ENCODE measurements at places on chromosomes 5 and 9.

GRCh38 chr5:14655146-14655741 lies 9.3 kb upstream of the OTULIN start:
- no peak for DNase-seq

DNA sequence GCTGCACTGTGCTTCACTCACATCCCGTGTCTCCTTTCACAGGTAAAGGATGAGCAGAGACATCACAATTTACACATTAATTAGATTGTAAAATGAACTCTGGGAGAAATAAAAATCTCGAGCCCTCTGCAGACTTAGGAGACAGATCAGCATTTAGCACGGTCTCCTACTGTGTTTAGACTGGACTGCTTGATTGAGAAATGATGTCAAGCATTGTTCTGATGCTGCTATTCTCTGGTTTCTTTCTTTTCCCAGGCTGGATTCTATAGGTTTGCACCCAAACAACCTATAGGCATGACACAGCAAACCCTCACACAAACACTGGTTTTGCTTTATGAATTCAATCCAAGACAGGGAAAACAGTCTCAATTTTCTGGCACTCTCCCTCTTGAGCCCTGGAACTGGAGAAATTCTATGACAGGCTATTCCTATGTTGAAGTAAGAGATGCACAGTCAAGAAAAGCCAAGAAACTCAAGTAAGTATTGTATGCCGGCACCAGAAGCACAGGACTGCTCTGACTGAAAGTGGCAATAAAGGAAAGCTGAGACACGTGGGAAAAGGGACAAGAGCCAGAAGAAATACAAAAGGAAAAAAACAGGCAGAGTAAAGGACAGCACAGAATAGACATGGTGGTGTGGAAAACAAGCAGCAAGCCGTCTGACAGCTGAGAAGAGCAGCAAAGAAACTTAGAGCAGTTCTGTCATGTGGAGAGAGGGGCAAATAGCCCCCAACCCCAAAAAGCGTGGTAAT lies 24.8 kb upstream of the ERAP2 start:
- DNase-seq, result no peak

- no peak for DNase-seq
These were observed 1.1 kb upstream of the OTULINL start for GRCh38 chr5:14580398-14581034.

GRCh38 chr9:127751269-127752054 lies 16.4 kb upstream of the TOR2A start:
- no peak for DNase-seq

- no peak for DNase-seq
These were observed 187.3 kb downstream of the DIRAS2 start for GRCh38 chr9:90455316-90455715.

DNA sequence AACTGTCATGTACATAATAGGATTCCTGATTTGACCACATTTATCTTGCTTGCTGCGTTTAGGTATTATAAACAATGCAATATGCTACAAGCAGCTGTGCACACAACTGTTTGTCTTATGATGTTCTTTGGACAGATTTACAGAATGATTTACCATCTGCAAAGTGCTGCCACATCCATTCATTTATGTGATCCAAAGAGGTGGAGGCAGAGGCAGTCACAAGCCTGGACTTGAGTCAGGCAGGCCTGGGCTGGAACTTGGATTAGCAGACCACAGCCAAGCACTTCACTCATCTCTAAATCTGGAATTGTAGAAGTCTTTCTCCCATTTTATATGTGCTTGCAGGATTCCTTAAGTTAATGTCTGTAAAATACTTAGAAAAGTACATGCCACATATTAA lies 149.0 kb downstream of the INSYN2B start:
- DNase-seq, result no peak

- no peak for DNase-seq
These were observed 84.7 kb upstream of the BRINP1 start for GRCh38 chr9:119453980-119454379.

GRCh38 chr9:8680157-8680556 lies 880.6 kb upstream of the DMAC1 start:
- DNase-seq, result no peak

- DNase-seq, result no peak
These were observed 90.4 kb downstream of the CARTPT start for GRCh38 chr5:71809446-71809845.

DNA sequence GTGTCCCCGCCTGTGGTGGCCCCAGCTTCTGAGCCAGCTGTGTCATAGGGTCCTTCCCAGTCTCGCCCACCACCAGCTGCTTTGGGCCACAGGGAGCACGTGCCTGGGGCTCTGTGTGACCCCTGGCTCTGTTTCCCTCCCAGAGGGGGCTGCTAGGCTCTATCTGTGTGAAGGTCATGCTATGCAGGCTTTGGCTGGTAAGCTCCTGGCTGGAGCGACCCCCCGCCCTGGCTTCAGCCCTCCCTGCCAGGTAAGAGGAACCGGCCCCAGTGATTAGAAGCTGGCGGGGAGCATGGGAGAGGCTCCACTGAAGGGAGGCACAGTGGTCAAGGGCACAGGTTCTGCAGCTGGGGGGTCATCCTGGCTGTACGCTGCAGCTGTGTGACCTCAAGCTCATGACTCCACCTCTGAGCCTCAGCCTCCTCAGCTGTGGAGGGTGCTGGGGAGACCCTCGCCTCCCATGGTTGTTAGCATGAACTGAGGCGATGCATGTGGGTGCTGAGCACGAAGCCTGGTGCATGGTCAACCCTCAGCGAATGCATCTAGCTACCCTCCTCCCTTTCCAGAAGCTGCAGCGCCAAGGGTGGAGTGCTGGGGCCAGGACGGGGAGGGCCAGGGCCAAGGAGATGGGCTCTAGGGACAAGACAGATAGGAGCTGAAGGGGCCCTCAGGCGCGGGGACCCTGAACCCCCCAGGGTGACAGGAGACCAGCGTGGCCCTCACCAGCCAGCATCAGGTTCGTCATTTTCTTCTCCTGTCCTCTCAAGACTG lies 163.8 kb upstream of the MVB12B start:
- DNase-seq, result no peak

DNA sequence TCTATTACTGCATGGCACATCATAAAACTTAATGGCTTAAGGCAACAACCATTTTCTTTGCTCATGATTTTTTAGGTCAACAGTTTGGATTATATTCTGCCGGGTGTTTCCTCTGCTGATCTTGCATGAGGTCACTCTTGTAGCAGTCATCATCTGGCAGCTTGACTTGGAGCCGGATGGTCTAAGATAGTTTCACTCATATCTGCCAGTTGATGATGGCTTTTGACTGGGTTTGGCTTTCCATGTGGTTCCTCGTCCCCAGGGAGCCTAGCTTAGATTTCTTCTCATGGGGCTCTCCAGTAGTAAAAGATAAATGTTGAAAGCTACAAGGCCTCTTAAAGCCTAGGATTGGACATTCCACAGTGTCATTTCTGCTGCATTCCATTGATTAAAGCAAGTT lies 27.4 kb downstream of the LNPEP start:
- no peak for DNase-seq

GRCh38 chr5:135535820-135536801 lies at the start of gene NEUROG1:
NEUROG1 (minus strand) TSS chr5:135535964; CDS start chr5:135535690, 274 bp downstream.
- DNase-seq, result peak; percentile 4

- no peak for DNase-seq
These were observed 142.4 kb upstream of the TLR4 start for GRCh38 chr9:117561761-117562160.

DNA sequence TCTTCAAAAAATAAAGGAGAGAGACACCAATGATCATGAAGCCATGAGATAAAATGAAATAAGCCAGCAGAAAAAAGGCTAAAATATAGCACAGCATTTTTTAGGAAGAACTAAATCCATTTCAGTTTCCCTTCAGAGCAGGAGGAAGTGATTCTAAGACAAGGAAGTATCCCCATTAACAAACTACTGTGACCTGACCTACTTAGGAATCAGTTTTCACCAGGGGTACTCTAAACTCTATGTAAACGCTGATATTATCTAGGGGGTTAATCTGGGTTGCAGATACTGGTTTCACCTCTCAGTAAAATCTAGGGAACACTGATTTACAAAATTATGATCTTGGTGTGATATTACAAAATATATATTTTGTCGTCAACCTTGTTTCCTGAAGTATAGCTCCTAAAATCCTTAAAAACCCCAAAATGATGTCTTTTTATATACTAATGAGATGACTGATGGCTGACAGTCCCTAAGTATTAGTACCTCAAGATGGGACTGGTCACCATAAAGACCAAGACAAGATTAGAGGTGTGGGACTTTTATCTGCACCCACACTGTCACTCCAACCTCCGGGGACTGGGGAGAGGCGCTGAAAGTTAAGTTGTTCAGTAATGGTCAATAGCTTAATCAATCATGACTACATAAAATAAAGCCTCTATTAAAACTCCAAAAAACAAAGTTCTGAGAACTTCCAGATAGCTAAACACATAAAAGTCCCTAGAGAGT lies 2.9 kb upstream of the FNBP1 start:
- no peak for DNase-seq

DNA sequence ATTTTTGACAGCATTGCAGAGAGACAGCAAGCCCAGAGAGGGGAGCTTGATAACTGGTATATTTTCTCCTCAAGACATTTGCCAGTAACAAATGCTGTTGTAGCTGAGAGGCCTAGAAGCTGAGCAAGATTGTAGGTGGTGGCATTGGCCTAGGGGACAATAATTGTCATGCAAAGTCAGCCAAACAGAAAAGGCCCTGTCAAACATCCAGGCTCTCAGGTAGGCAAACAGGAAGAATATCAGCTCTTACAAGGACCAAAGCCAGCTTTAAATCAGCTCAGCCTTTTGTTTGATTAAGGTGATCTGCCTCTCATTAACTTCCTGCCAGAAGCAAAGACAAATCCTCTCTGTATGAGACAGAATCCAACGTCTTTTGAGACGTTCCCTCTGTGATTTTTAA lies 29.7 kb upstream of the BARX1 start:
- DNase-seq, result no peak

DNA sequence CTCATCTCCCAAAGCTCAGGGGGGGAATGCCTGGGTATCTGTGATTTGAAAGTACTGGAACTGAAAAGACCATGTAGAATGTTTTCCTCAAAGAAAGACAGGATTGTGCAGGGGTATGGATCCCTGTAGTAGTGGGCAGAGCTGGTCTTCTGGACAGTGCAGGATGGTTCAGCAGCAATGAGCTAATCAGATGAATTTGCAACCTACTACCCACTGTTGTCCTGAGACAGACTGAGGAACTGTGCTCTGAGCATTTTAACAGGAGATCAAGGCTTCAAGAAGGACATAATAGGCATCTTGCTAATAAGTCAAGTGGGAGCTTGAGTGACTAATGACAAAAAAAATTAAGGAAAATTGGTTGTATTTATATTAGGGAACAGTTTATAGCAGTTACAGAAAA lies 61.7 kb downstream of the FYB1 start:
- no peak for DNase-seq

Data from DMS79 treated with DMSO at 0.1 percent for 48 hours (cell line).